ENCODE measurements at places on chromosomes 7 and 10. TPM values are rescaled to one million over a fixed set of nuclear protein-coding genes. Genes with fewer than 3 reads are reported as not detected.

The CUL1 gene
- 43.8 TPM for total RNA-seq

The OPN1SW gene
- not detected for total RNA-seq

The BRAT1 gene
- total RNA-seq = 14.8 TPM

The MKX gene
- total RNA-seq = 4.5 TPM

The VAX1 gene
- total RNA-seq = not detected

The DOCK1 gene
- 82.6 TPM for total RNA-seq

The CFAP70 gene
- 2.4 TPM for total RNA-seq

The KMT2E gene
- total RNA-seq = 143 TPM

DNA sequence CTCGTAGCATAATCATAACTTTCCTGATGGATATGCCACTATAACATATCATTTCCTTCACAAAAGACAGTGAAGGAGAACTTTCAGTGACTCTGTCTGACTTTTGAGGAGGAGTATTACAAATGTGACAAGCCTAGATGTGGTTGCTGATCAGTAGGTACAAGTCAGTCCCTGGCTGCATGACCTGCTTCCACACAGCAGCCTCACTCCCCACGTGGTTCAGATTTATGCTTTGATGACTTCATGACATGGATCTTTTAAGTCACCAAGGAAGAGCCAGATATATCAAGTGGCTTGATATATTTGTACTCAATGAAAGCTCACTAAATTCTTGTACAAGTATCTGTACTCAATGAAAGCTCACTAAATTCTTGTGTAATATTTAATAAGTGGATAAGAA lies 50.9 kb upstream of the MKLN1 start:
- no peaks in the 10 kb centered on the region for H3K36me3 ChIP-seq
- no peaks in the 10 kb centered on the region for H3K27me3 ChIP-seq
- DNase-seq = no peak
- no peaks in the 10 kb centered on the region for H3K4me1 ChIP-seq

DNA sequence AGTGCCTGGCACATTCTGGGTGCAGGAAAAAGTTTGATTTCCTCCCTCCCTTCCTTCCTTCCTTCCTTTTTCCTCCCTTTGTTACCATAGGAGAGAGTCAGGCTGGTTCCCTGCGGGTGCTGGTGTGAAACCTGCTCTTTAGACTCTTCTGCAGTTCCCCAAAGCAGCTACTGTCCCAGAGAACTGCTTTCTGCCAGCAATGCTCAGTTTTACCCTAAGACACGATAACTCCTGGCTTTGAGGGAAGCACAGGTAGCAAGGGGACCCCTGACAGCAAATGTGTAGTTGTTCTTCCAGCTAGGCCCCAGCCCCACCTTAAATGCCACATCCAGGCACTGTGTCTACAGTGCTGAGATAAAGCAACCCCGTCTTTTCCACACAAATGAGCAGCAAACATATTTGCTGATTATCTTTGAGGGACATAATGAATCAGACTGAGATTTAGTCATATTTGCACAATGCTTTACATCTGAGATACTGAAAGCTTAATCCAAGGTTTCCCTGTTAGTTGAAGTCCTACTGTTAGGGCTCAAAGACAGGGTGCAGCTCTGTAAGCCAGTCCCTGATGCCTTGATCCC lies 55.5 kb downstream of the MET start:
- no peaks in the 10 kb centered on the region for H3K36me3 ChIP-seq
- H3K27me3 ChIP-seq = no peaks in the 10 kb centered on the region

DNA sequence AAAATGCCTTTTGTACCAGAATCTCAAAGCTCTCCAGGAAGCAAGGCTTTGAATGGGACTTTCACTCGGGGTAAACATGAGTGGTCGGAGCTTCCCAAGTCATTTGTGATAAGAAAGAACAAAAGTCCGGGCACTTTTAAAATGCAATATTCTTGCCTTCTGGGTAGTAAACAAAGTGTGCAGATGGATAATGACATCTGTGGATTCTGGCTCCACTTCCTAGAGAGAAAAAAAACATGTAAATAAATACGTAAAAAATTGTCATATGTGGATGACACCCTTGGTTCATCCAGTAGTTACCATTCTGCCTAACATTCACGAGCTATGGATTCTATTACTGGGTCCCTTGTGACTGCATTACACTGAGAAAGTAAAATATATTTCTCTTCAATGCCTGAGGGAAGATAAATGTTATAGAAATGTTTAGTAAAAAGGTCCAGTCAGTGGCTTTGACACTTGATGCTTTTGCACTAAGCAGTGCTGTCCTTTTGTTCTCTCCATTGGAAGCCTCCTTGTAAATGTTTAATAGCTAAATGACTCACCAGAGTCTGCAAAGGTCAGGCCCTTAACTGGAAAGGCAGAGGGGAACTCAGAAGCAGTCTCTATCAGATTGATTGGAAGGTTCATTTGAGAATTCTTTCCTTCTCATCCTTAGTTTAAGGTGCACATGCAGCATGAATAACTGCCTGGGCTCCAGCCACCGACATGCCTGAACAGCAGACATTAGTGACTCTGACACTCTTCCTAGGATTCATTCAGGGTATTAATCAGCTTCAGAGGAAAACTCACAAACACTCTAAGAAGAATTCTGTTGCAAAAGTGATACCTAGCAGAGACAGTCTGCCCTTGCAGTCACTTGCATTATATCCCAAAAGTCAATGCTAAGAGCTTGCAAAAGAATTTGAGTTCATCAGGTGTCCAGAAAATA lies 11.7 kb upstream of the EDRF1 start:
- no peaks in the 10 kb centered on the region for H3K4me1 ChIP-seq
- H3K27ac ChIP-seq = no peak overlapping the region
- DNase-seq = no peak
- no peak overlapping the region for H3K4me3 ChIP-seq
- H3K36me3 ChIP-seq = no peaks in the 10 kb centered on the region

- H3K27me3 ChIP-seq = no peaks in the 10 kb centered on the region
- no peak for DNase-seq
- no peaks in the 10 kb centered on the region for H3K36me3 ChIP-seq
- no peaks in the 10 kb centered on the region for H3K4me1 ChIP-seq
Measured at GRCh38 chr10:126115886-126116285, 219.5 kb downstream of the FANK1 start.

- H3K4me3 ChIP-seq = no peak overlapping the region
- no peaks in the 10 kb centered on the region for H3K4me1 ChIP-seq
- H3K27ac ChIP-seq = no peak overlapping the region
- H3K36me3 ChIP-seq = no peaks in the 10 kb centered on the region
Measured at GRCh38 chr7:64946772-64947171, 43.7 kb downstream of the ZNF273 start.

DNA sequence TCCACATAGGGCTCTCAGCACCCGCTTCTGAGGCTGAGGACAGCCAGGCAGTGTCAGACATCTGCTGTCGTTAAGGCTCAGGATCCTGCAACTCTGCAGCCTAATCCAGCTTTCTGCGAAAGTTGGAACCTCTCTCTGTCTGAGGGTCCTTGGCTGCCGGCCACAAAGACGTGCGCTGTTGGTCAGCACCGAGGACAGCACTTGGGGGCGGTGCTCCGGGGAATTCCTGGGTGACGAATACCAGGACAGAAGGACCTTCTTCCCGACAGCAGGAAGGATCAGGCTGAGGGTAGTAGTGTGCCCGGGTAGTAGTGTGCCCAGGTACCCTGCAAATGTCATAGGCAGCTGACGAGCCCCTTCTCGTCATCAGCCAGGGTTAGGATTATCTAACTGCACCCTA lies 16.0 kb upstream of the RASGEF1A start:
- H3K4me1 ChIP-seq = no peaks in the 10 kb centered on the region
- H3K36me3 ChIP-seq = no peaks in the 10 kb centered on the region
- DNase-seq = no peak
- no peak overlapping the region for H3K27ac ChIP-seq
- H3K4me3 ChIP-seq = no peak overlapping the region
- no peaks in the 10 kb centered on the region for H3K27me3 ChIP-seq

DNA sequence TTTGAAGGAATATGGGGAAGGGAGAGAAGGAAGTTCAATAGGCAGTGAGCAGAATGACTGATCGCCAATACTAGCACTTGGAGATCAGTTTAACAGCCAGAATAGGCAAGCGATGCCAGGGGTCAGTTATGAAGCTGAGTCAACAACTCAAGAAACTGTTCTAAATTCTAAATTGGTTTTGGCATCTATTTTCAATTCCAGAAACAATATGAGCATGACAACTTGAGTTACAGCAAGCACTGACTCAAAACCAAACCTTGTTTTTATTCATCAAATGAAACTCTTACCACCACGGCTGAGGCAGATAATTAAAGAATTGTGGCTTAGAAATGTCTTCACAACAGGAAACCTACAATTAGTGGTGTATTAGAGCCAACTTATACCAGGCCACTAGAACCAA lies 180.5 kb upstream of the ASAH2 start:
- H3K27ac ChIP-seq = peak overlapping the region; percentile 36
- no peaks in the 10 kb centered on the region for H3K36me3 ChIP-seq
- no peak for DNase-seq
- no peaks in the 10 kb centered on the region for H3K27me3 ChIP-seq
- H3K4me3 ChIP-seq = no peak overlapping the region

DNA sequence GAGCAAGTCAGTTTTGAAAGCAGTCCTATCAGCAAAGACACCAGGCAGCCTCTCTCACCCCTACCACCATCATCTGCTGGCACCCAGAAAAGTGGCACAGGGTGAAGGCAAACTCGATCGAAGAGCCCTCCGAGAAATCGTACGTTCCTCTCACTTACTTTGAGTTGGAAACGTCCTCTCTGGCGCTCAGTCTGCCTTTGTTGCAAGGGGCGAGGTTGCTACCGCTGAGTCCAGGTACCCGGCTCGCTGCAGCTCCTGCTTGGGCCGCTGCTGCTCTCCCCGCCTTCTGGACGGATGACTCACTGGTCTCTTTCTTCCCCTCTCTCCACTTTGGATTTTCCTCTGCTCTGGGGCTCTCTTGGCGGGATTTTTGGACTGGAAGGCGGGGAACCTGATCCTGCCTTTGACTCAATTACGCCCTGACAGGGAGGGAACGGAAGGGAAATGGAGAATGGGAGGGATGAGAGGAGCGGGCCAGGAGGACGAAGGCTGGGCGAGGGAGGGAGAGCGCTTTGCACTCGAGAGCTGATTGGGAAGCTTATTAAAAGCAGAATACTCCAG lies at the start of gene PTN:
Gene PTN, minus strand, starts transcription at position 453 of the 561 bp plus-strand sequence. CDS start 88,760 bp downstream, outside the sequence.
- no peak within 1 kb of the TSS for H3K27ac ChIP-seq
- H3K27me3 ChIP-seq = no peaks in the 10 kb centered on the region
- DNase-seq = peak; percentile 64
- H3K4me1 ChIP-seq = no peaks in the 10 kb centered on the region

GRCh38 chr7:1650363-1651030 lies 19.6 kb upstream of the ELFN1 start:
- H3K4me1 ChIP-seq = no peaks in the 10 kb centered on the region
- no peaks in the 10 kb centered on the region for H3K36me3 ChIP-seq
- no peak overlapping the region for H3K27ac ChIP-seq

- H3K36me3 ChIP-seq = no peaks in the 10 kb centered on the region
- peak; percentile 90 for DNase-seq
- no peak overlapping the region for H3K27ac ChIP-seq
Measured at GRCh38 chr10:118423800-118424442, 81.8 kb upstream of the FAM204A start.

- no peaks in the 10 kb centered on the region for H3K27me3 ChIP-seq
- no peak for DNase-seq
- H3K4me3 ChIP-seq = no peak overlapping the region
- no peak overlapping the region for H3K27ac ChIP-seq
- H3K4me1 ChIP-seq = no peaks in the 10 kb centered on the region
Measured at GRCh38 chr10:44769450-44769849, 141.7 kb upstream of the TMEM72 start.

- H3K36me3 ChIP-seq = no peaks in the 10 kb centered on the region
- no peak overlapping the region for H3K27ac ChIP-seq
- peaks cover 2% of the 10 kb centered on the region for H3K4me1 ChIP-seq
Measured at GRCh38 chr10:548238-548901, 141.1 kb downstream of the DIP2C start.

GRCh38 chr7:1112109-1112508 lies 24.2 kb downstream of the GPER1 start:
- no peaks in the 10 kb centered on the region for H3K4me1 ChIP-seq
- H3K36me3 ChIP-seq = no peaks in the 10 kb centered on the region
- DNase-seq = peak; percentile 45

- no peaks in the 10 kb centered on the region for H3K36me3 ChIP-seq
- H3K4me1 ChIP-seq = no peaks in the 10 kb centered on the region
- no peak overlapping the region for H3K27ac ChIP-seq
- no peaks in the 10 kb centered on the region for H3K27me3 ChIP-seq
- DNase-seq = no peak
Measured at GRCh38 chr7:142033154-142033553, 37.5 kb downstream of the MGAM start.

- no peak overlapping the region for H3K4me3 ChIP-seq
- no peaks in the 10 kb centered on the region for H3K27me3 ChIP-seq
- H3K4me1 ChIP-seq = no peaks in the 10 kb centered on the region
- no peaks in the 10 kb centered on the region for H3K36me3 ChIP-seq
- no peak for DNase-seq
Measured at GRCh38 chr7:129990403-129991192, 37.8 kb upstream of the UBE2H start.

- H3K27ac ChIP-seq = no peak overlapping the region
- no peak for DNase-seq
- no peaks in the 10 kb centered on the region for H3K36me3 ChIP-seq
- H3K4me1 ChIP-seq = no peaks in the 10 kb centered on the region
- H3K4me3 ChIP-seq = no peak overlapping the region
Measured at GRCh38 chr10:65040796-65041195, 1519.6 kb downstream of the REEP3 start.

GRCh38 chr7:159066816-159067575 lies 77.7 kb downstream of the VIPR2 start:
- no peak overlapping the region for H3K27ac ChIP-seq
- no peak for DNase-seq
- no peak overlapping the region for H3K4me3 ChIP-seq
- no peaks in the 10 kb centered on the region for H3K4me1 ChIP-seq

- H3K4me1 ChIP-seq = no peaks in the 10 kb centered on the region
- no peaks in the 10 kb centered on the region for H3K36me3 ChIP-seq
- DNase-seq = no peak
Measured at GRCh38 chr7:95478272-95479037, 7.3 kb upstream of the ASB4 start.

DNA sequence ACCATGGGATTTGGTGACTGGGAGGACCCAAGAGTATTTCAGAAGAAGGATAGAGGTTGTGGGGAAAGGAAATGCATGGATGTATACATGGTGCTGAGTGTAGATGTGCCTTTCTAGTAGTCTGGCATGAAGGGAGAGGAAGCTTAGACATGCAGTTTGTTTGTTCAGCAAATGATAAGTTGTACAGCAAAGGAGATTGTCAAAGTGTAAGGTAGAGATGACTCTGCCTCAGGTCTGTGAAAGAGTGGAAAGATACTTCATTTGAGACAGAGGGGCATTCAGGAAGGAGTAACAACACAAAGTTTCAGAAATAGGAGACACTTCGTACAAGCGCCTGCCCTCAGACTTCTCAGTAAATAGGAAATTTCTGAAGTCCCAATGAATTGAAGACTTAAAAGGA lies 152.3 kb downstream of the CELF2 start:
- no peak overlapping the region for H3K27ac ChIP-seq
- H3K4me1 ChIP-seq = no peaks in the 10 kb centered on the region
- DNase-seq = no peak
- no peaks in the 10 kb centered on the region for H3K27me3 ChIP-seq
- no peak overlapping the region for H3K4me3 ChIP-seq

GRCh38 chr7:46909601-46910051 lies 672.3 kb downstream of the TNS3 start:
- no peaks in the 10 kb centered on the region for H3K27me3 ChIP-seq
- no peaks in the 10 kb centered on the region for H3K4me1 ChIP-seq
- H3K36me3 ChIP-seq = no peaks in the 10 kb centered on the region
- no peak overlapping the region for H3K27ac ChIP-seq

All from aorta (tissue), 5 donors.